ENCODE measurements at places on chromosomes 3 and 15.

GRCh38 chr3:119352034-119352609 is 57.9 kb downstream of the ARHGAP31 start:
- DNase-seq, result no peak

- no peak for DNase-seq
Measured at GRCh38 chr15:86135041-86135440, 55.4 kb downstream of the AGBL1 start.

- no peak for DNase-seq
Measured at GRCh38 chr15:91482799-91483198, 370.7 kb upstream of the SLCO3A1 start.

- DNase-seq, result peak; percentile 16
Measured at GRCh38 chr3:124714223-124714853, 15.9 kb upstream of the UMPS start.

- no peak for DNase-seq
Measured at GRCh38 chr3:10244009-10244408, 4.2 kb upstream of the TATDN2 start.

GRCh38 chr3:151299006-151299405 is 17.6 kb downstream of the GPR87 start:
- DNase-seq, result no peak

- DNase-seq, result peak; percentile 54
Measured at GRCh38 chr3:155241579-155241978, 51.9 kb downstream of the STRIT1 start.

- no peak for DNase-seq
Measured at GRCh38 chr3:127747751-127748521, 74.4 kb downstream of the MGLL start.

GRCh38 chr15:52682200-52682599 is 3.0 kb upstream of the ATOSA start:
- DNase-seq, result no peak

DNA sequence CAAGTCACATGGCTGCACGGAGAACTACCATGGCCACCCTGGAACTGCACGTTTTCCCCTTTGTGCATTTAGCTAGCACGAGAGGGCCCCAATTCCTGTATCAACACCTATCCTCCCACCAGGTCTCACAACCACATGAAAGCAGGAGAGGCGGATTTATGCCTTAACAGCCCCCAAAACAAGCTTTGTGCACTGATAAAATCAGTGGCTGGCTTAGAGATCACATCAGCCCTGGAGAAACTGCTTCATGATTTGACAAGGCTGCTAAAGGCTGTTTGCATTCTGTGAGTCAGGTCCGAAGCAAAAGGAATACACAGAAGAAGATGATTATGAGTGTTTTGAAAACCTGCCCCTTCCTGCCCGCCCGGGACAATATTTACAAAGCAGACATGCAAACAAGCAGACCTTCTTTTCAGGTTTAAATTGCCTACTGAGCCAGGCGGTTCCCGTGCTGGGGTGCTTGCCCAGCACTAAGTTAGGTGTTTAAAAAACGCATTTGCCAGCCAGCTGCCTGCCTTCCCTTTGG is 25.9 kb downstream of the CEMIP start:
- DNase-seq, result no peak

- DNase-seq, result no peak
Measured at GRCh38 chr15:25091421-25092158, 136.8 kb downstream of the SNRPN start.

DNA sequence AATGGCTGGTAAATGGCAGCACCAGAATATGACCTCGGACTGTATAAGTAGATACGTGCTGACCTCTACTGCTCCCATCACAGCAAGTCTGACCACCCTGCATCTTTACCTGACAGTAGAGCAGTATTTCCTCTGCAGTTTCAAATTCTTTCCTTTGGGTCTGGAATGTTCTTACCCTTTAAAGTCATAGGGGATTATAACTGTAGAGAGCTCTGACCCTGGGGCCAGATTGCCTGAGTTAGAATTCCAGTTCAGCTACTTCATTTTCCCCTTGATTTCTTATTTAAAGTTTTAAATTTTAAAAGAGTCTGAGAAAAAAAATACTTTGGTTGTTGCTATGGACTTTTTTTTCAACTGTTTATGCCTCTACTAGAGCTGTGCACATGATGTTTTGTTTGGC is 237.7 kb downstream of the NR1D2 start:
- DNase-seq, result no peak

- DNase-seq, result no peak
Measured at GRCh38 chr15:28956491-28956890, 70.7 kb downstream of the APBA2 start.

GRCh38 chr15:87656372-87656771 is 600.2 kb downstream of the NTRK3 start:
- DNase-seq, result no peak

DNA sequence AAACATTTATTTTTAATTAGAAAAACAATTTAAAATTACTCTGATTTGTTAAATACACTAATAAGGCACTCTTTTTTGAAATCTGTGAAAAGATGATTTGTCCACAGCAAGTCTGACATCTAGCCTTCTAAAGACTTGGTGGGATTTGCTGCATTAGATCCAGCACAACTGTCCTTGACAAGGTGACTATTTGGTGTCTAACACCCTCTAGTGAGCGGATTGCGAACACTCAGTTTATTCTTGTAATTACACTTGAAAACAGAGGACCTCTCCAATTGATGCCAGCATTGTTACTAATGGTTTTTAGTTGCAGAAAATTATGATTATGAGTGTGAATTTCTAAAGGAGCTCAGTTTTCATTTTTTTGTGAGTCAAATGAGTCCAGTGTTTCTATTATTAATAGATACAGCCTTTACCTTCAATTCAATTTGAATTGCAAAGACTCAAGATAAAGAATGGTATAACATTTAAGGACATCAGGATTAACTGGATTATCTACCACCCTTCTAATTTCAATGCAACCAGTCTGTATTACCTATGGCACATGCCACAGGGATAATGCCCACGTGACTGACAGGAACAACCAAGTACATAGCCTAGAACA is 29.7 kb upstream of the STRIT1 start:
- peak; percentile 68 for DNase-seq

- DNase-seq, result no peak
Measured at GRCh38 chr3:136658946-136659682, 93.1 kb downstream of the STAG1 start.

DNA sequence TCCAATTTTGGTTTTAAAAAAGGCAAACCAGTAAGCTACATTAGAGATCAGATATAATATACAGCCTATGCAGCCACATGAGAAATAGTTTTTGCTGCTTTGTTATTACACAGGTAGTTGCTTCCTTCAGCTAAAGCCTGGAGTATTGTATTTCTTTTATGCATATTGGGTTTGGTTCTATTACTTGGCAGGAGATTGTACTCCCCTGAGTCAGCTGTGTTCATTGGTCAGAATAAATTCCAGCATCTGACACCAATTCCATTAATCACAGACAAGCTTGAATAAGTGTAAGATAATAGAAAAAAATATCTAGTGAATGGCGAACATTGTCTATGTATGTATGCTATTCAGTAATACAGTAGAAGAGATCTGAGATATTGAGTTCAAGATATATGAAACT is 26.1 kb upstream of the ZCWPW2 start:
- no peak for DNase-seq

- DNase-seq, result no peak
Measured at GRCh38 chr15:101498717-101499480, 9.4 kb upstream of the PCSK6 start.

DNA sequence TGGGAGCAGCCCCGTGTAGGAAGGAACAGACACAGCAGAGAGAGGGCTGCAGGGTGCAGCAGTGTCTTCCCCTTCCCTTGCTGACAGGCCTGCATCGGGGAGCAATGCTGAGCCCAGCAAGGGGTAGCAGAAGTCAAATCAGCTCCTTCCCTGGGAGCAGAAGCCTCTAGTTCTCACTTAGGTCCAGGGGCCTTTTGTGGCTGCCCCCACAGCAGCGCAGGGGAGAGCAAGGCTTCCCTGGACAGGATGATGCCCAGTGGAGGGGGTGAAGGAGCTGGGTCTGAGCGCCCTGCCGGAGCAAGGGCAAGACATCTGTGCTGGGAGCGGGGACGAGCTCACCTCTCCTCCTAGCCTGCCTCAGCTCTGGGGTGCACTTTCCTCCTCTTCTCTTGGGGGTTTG is 827 bp downstream of the PLCB2 start:
- no peak for DNase-seq

DNA sequence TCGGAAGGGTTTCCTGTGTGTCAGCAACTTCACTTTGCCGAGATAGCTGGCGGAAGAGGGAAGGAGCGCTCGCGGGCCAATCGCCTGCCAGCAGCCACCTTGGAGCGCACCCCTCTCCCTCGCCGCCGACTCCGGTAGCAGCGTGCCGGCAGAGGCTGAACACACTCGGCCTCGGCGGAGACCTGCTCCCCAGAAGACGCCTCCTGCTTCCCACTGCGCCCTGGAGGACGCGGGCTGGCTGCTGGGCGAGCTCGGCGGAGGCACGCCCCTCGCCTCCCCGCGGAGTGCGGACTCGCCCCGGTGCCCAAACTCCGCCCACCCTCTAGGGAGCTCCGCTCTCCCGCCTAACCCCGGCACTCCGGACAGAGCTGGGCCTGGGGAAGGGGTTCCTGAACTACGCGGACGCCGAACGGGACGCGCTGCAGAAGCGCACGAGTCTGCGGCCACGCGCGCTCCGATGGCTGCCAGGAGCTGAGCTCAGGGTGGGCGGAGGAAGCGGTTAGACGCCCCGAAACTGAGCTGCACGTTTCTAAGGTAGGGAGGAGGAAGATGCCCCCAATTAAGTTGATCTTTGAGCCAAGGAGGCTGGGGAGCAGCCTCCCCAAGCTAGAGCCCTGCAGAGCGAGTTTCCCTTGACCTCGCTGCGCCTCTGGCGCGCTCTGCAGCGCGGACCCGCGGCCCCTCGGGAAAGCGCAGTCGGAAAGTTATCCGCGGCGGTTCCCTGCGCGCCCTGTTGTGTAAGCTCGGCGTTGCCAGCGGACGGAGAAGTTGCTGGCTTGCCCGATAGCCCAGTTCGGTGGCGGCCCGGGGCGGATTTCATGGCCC is at the start of gene P2RY1:
TSS of gene P2RY1 (plus strand) at position 356 of the 825 bp plus-strand sequence. CDS start 652 bp downstream, outside the sequence.
- peak; percentile 4 for DNase-seq

DNA sequence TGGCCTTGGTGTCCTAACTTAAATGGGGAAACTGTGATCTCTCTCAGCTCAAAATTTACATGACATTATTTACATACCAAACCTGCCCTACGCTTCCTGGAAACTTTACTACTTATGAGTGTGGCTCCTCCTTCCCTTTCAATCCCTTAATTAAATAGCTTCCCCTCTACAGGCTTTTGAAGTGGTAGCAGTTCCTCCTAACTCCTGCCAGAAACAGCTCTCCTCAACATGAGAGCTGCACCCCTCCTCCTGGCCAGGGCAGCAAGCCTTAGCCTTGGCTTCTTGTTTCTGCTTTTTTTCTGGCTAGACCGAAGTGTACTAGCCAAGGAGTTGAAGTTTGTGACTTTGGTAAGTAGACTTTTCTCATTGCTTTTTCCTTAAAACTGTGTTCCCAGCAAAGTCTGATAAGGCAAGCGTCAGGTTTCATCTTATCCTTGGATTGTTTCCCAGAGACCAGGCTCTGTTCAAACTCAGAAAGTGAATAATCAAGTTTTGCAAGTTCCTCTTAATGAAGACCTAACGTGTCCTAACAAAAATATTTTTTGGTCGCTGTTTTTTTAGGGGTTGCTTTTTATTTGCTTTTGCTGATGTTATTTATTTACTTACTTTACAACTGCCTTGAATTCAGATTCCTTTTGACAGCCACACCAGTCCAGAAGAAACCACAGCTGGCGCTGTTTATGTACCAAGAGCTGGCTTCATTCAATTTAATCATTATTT is at the start of gene ACP3:
TSS of gene ACP3 (plus strand) at position 179 of the 720 bp plus-strand sequence. CDS start at position 229, 50 bp downstream.
- DNase-seq, result peak; percentile 17

DNA sequence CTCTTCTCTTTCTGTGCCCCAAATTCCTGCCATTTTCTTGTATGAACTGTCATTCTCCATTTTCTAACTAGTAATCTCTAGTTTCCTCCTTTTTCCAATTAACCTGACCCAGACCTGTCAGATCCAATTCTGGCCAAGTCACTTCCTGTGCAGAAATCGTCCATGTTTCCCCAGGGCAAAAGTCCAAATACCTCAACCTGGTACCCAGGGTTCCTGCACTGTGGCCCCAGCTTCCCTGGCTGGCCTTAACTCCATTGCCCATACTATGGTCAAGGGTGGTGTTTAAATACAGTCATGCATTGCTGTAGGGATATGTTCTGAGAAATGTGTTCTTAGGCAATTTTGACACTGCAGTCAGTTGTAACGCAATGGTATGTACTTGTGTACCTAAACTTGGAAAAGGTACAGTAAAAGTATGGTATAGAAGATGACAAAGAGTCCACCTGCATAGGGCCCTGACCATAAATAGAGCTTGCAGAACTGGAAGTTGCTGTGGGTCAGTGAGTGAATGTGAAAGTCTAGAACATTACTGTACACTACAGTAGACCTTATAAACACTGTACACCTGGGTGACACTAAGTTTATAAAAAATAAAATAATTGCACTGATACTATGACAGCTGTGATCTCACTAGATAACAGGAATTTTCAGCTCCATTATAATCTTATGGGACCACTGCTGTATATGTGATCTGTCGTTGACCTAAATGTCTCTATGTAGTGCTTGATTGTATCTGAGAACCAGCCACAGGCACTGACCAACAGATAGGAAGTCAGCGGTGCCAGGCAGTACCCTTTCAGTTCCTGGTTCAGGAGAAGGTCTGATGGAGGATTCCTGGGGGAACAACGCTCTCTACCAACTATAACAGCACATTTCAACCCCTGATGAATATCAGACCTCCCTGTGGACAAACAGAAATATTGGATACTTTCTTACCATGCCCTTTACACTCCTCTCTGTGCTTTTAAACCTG is 336.1 kb upstream of the PROK2 start:
- DNase-seq, result no peak

DNA sequence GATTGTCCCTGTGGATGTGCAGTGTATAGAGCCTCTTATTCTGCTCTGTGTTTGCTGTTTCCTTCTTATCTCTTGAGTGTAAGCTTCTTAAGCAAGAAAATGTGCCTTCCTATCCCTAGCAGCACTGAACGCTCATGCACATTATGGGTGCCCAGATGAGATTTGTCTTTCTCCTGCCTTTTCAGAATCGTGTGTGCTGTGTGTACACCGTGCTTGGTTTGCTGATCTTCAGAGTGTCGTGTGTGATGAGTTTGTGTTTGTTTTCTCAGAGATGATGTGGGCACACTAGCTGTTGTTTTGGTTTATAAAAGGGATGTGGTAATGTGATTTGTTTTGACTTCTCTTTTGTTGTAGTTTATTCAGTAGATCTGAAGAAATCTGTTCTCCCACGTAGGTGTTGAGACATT is 19.7 kb downstream of the GPR171 start:
- no peak for DNase-seq

DNA sequence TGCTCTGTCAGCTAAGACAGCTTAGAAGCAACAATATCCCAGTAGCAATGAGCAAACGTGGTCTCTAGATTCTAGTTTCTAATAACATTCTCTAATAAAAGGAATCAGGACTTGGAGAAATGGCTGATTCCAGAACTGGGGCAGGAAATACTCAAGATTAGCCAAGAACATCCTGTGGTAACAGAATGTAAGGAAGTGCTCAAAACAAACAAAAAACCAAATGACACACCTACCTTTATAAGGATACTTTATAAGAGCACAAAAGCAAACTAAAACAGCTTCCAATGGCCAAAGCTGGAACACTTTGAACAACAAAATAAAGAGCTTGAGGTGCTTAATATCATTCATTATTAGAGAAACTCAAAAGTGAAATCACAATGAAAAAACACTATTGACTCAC is 33.1 kb upstream of the EIF5A2 start:
- DNase-seq, result no peak
